ENCODE measurements at places on chromosomes 4 and X.

- DNase-seq = no peak
These were observed 56.6 kb upstream of the CCDC149 start for GRCh38 chr4:24969486-24969885.

DNA sequence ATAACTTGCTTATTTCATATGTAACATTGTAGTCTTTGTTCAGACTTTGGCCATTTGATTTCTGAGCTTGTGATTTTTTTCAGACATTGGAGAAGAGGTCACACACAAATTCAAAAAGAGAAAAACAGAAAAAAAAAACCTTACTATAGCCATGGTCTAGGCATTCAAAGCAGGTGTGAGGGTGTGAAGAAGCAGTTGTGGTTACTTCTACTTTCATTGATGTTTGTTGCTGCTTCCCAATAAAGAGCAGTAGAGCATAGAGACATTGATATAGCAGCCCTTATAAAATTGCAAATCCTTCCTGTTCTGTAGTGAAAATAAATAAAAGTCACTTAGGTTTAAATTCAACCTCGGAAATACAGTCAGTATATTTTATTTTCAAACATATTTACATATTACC is 671.6 kb downstream of the GRXCR1 start:
- DNase-seq = no peak

DNA sequence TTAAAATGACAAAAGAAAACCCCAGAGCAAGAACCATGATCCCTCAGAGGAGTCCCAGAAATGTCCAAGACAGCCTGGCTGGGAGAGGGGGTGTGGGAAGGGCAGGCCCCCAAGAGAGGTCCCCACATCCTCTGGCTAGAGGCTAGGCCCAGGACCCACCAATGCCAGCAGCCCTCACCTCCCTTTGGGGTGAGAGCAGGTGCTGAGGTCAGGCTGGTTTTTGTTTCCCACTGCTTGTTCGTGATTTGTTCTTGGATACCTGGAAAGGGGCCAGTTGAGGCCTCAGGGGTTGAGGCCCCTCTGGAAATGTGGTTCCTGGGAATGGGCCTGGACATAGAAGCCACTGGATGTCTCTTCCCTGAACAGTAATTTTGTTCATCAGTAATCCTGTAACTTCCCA is 2.3 kb upstream of the GRSF1 start:
- no peak for DNase-seq

- DNase-seq = no peak
These were observed 33.2 kb upstream of the SLC9A7 start for GRCh38 chrX:46791927-46792809.

DNA sequence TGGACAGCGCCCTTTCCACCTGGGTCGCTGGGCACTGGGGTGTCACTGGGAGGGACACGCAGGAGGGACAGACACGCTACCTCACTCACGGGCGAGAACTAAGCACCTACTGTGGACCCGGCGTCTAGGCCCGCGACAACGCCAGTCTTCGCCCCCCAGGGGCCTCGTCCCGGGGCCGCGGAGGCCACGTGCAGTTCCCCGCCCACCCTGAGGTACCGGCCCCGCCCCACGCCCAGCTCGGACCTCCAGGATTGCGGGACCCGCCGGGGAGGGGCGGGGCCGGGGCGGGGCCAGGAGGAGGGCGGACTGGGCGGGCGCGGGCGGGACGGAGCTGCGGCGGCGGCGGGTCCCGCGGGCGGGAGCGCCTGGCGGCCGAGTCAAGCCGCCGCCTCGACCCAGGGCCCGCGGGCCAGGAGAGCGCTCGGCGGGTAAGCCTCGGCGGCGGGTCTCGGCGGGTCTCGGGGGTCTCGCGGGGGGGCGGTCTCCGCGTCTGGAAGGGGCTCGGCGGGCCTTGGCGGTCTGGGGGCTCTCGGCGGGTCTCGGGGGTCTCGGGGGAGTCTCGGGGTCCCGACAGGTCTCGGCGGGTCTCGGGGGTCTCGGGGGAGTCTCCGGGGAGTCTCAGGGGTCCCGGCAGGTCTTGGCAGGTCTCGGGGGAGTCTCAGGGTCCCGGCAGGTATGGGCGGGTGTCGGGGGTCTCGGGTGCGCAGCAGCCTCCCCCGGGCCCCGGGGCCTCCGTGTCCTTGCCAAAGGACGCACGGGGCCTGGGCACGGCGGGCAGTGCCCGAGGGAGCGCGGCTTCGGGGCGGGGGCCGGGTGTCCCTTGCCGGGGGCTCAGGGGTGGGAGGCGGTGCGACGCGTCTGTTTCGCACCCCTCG is at the start of gene SH3BP2:
Gene SH3BP2 (plus strand): TSS at position 375 of the 875 bp plus-strand sequence. CDS start 27,533 bp downstream, outside the sequence.
- no peak for DNase-seq

DNA sequence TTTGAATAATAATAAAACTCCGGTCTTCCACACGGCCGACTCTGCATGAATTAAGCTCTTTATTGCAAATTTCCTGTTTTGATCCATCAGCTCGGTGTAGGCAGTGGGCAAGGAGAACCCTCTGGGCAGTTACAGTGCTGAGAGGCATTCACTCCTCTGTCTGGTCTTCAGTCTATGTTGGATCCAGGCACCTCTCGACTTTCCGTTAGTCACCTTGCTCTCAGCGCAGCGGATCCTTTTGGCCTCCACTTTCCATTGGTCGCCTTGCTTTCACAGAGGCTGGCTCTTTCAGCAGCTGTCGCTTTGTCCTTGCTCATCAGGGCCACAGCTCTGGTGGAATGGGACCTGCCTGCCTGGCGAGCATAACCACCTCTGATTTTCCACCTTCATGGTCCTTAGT is 52.9 kb downstream of the TRMT44 start:
- DNase-seq = no peak

DNA sequence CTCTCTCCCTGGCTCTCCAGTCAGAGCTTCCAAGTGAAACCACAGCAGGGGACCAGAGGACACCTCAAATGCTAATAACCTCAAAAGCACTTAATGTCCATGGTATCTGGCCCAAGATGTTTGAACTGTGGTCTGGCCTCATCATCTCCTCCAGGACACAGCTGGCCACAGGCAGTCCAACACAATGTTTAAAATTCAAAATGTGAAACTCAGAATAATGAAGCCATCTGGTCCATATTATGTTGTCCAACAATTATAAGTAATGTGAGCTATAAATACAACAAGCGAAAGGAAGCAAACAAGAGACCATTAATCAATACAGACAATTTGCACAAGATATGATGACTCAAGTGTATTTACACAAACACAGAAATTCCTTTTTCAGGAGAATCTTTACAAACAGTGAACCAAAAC is 90.7 kb upstream of the S100G start:
- DNase-seq = no peak

- DNase-seq = no peak
These were observed 2086.5 kb upstream of the TENM3 start for GRCh38 chr4:180156684-180157083.

GRCh38 chrX:68895778-68896177 is 67.0 kb downstream of the EFNB1 start:
- no peak for DNase-seq

GRCh38 chr4:48830706-48831531 is at the start of gene OCIAD1:
Gene OCIAD1, plus strand, starts transcription at chr4:48831088. Its CDS starts 1,537 bp downstream, at chr4:48832625.
- peak; percentile 89 for DNase-seq

- DNase-seq = no peak
These were observed 312.2 kb downstream of the DCTD start for GRCh38 chr4:182604953-182605352.

- DNase-seq = no peak
These were observed 53.3 kb downstream of the JADE1 start for GRCh38 chr4:128862608-128863311.

DNA sequence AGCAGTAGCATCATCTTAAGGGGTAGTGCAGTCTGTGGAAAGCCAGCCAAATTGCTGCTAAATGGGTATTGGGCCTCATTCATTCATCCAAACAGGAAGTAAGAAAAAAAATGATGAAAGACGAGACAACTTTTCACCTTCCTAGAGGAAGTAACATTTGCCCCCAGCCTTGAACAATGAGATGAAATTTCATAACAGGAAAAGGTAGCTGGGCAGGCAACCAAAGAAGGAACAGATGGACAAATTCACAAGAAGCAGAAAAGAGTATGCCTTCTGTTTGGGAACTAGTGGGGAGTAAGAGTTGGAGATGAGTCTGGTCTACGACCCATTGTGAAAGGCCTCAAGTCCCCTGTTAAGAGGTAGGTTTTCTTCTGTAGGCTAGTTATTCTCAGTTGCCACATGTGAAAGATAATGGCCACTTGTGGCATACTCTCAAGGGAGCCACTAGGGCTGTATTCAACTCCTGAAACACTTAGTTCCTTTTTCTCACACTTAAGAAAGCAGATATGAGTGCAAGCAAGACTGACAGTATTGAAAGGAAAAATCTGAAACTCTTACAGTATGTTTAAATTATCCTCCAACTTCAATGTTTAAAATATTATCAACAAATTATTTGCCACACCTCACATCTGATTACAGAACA is 190.4 kb downstream of the AR start:
- no peak for DNase-seq

GRCh38 chr4:183130328-183131155 is 31.5 kb downstream of the WWC2 start:
- DNase-seq = no peak

- no peak for DNase-seq
These were observed 61.0 kb downstream of the ARX start for GRCh38 chrX:24954732-24955131.

GRCh38 chr4:7202411-7202810 is 10.1 kb downstream of the SORCS2 start:
- DNase-seq = no peak

DNA sequence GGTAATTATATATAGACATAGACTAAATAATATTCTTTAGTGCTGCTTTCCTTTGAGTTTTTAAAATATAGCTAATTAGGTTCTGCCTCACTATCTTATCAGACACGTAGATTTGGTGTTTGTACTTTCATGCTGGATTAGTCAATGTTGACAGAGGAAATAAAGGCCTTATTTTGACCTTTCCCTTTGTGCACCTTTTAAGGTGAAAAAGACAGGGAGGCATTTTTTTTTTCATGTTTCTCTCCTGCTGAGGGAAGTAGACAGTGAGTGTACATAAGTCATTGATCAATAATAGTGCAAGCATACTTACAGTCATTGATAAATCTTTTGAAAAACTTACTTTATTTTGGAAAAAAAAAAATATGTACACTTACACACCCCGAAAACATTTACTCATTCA is 467.8 kb downstream of the GRXCR1 start:
- DNase-seq = no peak

GRCh38 chr4:78552389-78553042 is 946 bp downstream of the ANXA3 start:
- no peak for DNase-seq

- DNase-seq = no peak
These were observed 391.5 kb downstream of the UBE2NL start for GRCh38 chrX:144275367-144275766.

DNA sequence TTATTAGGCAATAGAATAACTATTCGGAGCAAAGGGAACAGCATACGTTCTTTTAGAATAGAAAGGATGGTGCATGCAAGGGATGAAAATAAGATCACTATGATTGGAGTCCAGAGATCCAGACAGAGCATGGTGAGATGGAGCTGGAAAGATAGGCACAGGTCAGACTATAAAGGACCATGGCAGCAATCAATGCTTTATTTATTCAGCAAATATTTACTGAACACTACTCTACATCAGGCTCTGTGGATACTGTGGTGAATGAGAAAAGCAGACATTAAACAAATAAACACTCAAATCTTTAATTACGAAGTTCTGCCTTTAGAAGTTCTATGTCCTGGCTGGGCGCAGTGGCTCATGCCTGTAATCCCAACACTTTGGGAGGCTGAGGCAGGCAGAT is 44.7 kb upstream of the ACSL4 start:
- DNase-seq = no peak

- DNase-seq = no peak
These were observed 124.6 kb upstream of the MAP3K15 start for GRCh38 chrX:19639813-19640462.

DNA sequence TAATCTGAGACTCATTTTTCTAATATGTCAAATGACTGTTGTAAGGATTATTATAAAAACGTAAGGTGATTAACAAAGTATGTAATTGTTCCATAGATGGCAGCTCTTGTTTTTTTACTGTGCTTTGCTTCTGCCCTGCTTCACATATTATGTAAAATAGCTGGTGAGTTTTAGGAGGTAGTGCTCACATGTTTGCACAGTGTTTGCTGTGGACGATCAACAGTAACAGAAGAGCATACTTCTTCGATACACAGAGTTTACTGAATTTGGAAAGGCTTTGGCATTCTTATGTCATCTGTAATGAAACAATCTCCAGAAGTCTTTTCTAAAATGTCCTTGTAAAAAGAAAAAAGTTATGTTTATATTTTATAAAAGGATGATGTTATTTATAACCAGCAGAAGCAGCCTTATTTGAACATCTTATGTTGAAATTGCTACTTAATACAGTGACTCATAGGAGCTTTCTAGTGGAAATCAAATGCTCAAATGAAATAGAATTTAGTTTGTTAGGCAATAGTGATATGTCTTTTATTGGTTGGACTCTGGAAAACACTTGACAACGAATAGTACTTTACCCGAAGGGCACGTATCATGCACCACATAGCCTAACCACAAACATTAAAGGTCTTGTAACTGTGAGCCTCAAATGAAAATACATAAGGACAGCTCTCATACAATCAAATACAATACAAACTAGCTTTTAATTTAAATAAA is 1.9 kb upstream of the MTTP start:
- no peak for DNase-seq
